Cardiac ventricle fibroblast (primary cell): ENCODE measurements at places on chromosomes 5 and 9. TPM values are rescaled to one million over a fixed set of nuclear protein-coding genes. Genes with fewer than 3 reads are reported as not detected.

Gene RNF224
- not detected in 2 replicates for total RNA-seq

Gene PCDHA10
- 0.06 and 0.59 TPM in 2 replicates for total RNA-seq

Gene SOWAHA
- total RNA-seq, result not detected in 2 replicates

Gene PALM2AKAP2
- 9.4 and 10.7 TPM in 2 replicates for total RNA-seq

Gene ESM1
- 0.25 and 1.1 TPM in 2 replicates for total RNA-seq

Gene FIBCD1
- 0.15 and 0.62 TPM in 2 replicates for total RNA-seq

Gene DAP
- total RNA-seq, result 103 and 107 TPM in 2 replicates

Gene UBE2QL1
- total RNA-seq, result not detected in 2 replicates

Gene EQTN
- not detected in 2 replicates for total RNA-seq

Gene HINT1
- 73.1 and 96.7 TPM in 2 replicates for total RNA-seq

Gene OMD
- 11.2 and 12.3 TPM in 2 replicates for total RNA-seq

Gene FANCG
- total RNA-seq, result 9.1 and 9.5 TPM in 2 replicates

Gene ATOX1
- 169 and 196 TPM in 2 replicates for total RNA-seq

Gene ARL14EPL
- total RNA-seq, result not detected in 2 replicates

Gene IL9
- total RNA-seq, result not detected in 2 replicates

Gene IFNE
- total RNA-seq, result 0.34 and 0.56 TPM in 2 replicates

Gene ZBED3
- total RNA-seq, result 7.4 and 7.6 TPM in 2 replicates

Gene CDHR2
- not detected in 2 replicates for total RNA-seq

Gene HAPLN1
- total RNA-seq, result 0.34 and 1.4 TPM in 2 replicates

Gene C5orf34
- 1.7 and 2.1 TPM in 2 replicates for total RNA-seq

Gene CRHBP
- 0.69 and 0.73 TPM in 2 replicates for total RNA-seq

Gene CLIC3
- total RNA-seq, result 0.83 and 3.2 TPM in 2 replicates

Gene PPP3R2
- total RNA-seq, result not detected in 2 replicates

Gene RABGAP1
- 12.7 and 21.0 TPM in 2 replicates for total RNA-seq

Gene CDH9
- total RNA-seq, result not detected in 2 replicates

Gene IL31RA
- total RNA-seq, result 0.20 and 0.31 TPM in 2 replicates

Gene VLDLR
- total RNA-seq, result 3.7 and 4.2 TPM in 2 replicates

Gene CCL21
- 0.81 TPM in 1 of 2 replicates, not detected in the other for total RNA-seq

Gene MAMDC4
- 0.37 and 0.78 TPM in 2 replicates for total RNA-seq

Gene NMUR2
- total RNA-seq, result not detected in 2 replicates

Gene TMEM252
- not detected in 2 replicates for total RNA-seq

Gene FOXD4L6
- total RNA-seq, result 0.19 TPM in 1 of 2 replicates, not detected in the other

Gene TRIM36
- 0.12 TPM in 1 of 2 replicates, not detected in the other for total RNA-seq

Gene ASTN2
- 5.5 and 5.7 TPM in 2 replicates for total RNA-seq

Gene PCDHGC4
- total RNA-seq, result 1.1 and 26.8 TPM in 2 replicates

Gene STXBP1
- 51.5 and 85.1 TPM in 2 replicates for total RNA-seq

Gene RMI1
- total RNA-seq, result 3.4 and 4.7 TPM in 2 replicates

Gene GMCL2
- not detected in 2 replicates for total RNA-seq

Gene DMRTA1
- total RNA-seq, result under 0.01 TPM in 1 of 2 replicates, not detected in the other
